ENCODE measurements at places on chromosomes 1 and 21. TPM values are rescaled to one million over a fixed set of nuclear protein-coding genes. Genes with fewer than 3 reads are reported as not detected.

Gene KIAA0040
- polyA plus RNA-seq = 22.0 TPM

Gene RIPPLY3
- 0.48 TPM for polyA plus RNA-seq

Gene NCSTN
- 57.5 TPM for polyA plus RNA-seq

Gene NENF
- 75.2 TPM for polyA plus RNA-seq

Gene SOX13
- 41.9 TPM for polyA plus RNA-seq

Gene TIE1
- polyA plus RNA-seq = 35.2 TPM

Gene CCDC27
- polyA plus RNA-seq = not detected

Gene ADGRL2
- polyA plus RNA-seq = 30.5 TPM

Gene LCE1F
- not detected for polyA plus RNA-seq

Gene HAO2
- 0.09 TPM for polyA plus RNA-seq

Gene TMIGD3
- polyA plus RNA-seq = 5.0 TPM

Gene SERTAD4
- polyA plus RNA-seq = 1.4 TPM

Gene F13B
- 0.05 TPM for polyA plus RNA-seq

Gene CLIC4
- 284 TPM for polyA plus RNA-seq

Gene SEMA4A
- 7.0 TPM for polyA plus RNA-seq

Gene LPAR3
- 1.6 TPM for polyA plus RNA-seq

Gene PADI2
- polyA plus RNA-seq = 0.48 TPM

Gene FOXJ3
- 21.4 TPM for polyA plus RNA-seq

Gene MROH7
- polyA plus RNA-seq = 3.0 TPM

Gene TNNI3K
- polyA plus RNA-seq = 1.4 TPM

Gene TNFRSF18
- 0.77 TPM for polyA plus RNA-seq

Gene KLHDC7A
- 0.98 TPM for polyA plus RNA-seq

Gene IGSF3
- 6.3 TPM for polyA plus RNA-seq

Gene DPM3
- 205 TPM for polyA plus RNA-seq

Gene RBP7
- 20.9 TPM for polyA plus RNA-seq

Gene PADI3
- 11.6 TPM for polyA plus RNA-seq

Gene SPRR2A
- not detected for polyA plus RNA-seq

Gene LRRC3
- 4.1 TPM for polyA plus RNA-seq

Gene KCNT2
- 4.7 TPM for polyA plus RNA-seq

Gene HEYL
- 7.2 TPM for polyA plus RNA-seq

Measured in urinary bladder (tissue), 4 donors.